ENCODE measurements at places on chromosomes 5 and 9.

DNA sequence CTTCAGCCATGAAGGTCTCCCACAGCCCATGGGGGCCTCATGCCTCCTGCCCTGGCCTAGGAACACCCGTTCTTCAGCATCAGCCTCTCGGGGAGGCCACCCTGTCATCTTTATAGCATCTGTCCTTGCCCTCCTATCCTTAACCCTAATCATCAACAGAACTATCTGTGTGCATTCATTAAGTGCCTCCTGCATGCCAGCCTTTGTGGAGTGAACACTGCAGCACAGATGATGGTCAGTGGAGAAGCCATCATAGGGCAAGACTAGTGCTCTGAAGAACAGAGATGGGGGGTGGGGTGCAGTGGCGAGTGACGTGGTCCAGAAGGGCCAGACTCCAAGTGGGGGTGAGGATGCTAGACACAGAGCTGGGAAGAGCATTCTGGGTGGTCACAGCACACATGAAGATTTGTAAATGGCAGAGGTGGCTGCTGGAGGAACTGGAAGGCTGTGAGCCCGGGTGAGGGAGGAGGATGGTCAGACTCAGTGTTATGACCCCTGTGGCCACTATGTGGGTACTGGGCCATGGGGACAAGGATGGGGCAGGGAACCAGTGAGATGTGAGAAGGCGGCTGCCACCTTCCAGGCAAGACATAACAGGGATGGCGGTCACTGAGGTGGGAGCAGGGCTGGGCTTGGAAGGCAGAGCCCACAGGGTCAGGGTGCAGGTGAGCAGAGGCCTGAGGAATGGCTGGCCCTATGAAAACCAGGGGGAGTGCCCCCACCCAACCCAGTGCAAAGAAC lies 3.6 kb upstream of the CARD19 start:
- DNase-seq, result no peak

DNA sequence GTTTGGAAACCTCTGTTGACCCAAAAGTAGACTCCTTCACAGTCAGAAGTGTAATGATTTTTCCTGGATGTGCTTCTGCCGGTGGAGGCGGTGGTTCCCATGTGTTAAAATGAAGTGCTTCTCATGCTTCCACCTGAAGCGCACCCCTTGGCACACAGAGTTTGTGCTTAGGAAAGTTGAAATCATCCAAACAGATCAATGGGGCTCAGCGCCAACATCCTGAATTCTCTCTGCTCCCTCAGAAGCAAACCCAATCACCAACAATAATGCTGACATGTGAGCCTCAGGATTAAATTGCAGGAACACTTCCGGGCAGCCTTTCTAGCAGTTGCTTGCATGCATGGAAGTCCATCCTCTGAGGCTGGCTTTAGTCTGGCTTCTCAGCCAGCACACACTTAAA lies 71.0 kb downstream of the MED10 start:
- DNase-seq, result no peak

GRCh38 chr9:95010431-95010838 lies 283.9 kb downstream of the AOPEP start:
- peak; percentile 83 for DNase-seq

DNA sequence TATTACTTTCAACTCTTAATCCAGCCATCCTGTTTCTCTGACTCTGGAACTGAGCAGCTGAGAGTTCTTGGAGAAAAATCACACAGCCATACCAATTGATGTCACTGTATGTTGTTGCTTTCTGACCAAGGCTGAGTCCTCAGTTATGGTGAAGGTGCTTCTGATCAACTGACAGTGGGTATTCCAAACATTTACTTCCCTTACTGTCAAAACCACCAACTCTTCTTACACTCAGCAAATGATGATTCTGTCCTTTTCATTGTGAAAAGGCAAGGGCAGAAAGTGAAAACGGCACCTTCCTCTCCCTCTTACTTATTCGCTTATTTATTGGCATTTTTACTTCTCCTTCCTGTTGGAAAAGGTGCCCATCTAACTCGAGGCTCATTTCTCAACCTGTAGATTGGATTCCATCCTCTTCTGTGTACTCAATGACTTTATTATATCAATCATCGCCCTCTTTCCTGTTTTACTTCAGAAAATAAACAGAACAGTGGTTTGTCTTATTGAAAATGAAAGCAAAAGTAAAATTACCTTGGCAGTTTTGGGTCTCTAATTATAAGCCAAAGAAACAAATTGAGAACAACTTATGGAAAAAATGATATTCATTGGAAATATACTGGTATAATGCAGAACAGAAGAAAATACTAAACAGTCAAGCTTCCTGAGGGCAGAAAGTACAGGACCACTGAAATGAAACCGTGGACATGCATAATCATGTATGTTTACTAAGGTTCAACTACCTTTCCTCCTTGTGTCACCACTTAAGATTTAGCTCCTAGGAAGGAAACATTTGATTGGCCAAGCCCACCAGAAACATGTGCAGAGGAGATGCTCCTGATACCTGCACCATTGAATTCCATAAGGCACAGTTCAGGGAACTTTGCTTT lies 104.5 kb upstream of the CHD1 start:
- DNase-seq, result no peak

GRCh38 chr9:126708178-126708577 lies 94.5 kb downstream of the LMX1B start:
- DNase-seq, result no peak

- no peak for DNase-seq
Observed at GRCh38 chr5:168227973-168228615, 63.4 kb upstream of the WWC1 start.

DNA sequence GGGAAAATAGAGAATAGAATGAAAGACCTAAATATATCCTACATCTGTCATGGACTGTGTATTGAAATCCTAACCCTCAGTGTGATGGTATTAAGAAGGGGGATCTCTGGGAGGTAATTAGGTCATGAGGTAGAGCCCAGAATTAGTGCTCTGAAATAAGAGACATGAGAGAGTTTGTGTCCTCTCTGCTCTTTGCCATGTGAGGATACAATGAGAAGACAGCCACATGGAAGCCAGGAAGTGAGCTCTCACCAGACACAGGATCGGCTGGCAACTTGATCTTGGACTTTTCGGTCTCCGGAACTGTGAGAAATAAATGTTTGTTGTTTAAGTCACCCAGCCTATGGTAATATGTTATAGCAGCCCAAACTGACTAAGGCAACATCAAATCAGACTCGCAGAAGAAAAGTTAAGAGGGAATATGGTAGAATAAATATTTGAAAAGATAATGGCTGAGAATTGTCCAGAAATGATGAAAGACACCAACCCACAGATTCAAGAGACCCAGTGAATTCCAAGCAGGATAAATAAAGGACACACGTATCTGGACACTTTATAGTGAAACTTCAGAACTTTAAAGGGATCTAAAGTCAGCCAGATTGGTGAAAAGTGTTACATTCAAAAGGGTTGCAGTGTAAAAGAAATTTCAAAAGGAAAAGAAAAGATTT lies 12.7 kb upstream of the SLC36A1 start:
- DNase-seq, result no peak

DNA sequence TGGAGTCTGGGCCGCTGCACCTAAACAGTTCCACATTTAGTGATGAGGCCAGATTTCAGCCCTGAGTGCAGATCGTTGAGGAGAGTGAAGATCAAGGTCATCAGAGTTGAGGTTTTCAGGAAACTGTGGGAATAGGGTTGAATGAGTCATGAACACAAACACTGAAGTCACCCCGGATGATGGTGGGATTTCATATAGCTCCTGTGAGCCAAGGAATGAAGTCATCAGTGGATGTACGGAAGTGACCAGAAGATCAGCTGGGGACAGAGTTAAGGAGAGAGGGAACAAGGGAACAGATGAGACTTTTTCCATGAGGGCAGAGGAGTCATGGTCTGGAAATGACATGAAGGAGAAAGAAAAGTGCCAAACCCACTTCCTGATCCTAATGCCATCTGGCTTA lies 36.5 kb downstream of the PALM2AKAP2 start:
- DNase-seq, result no peak

GRCh38 chr5:53399926-53400697 lies 80.3 kb upstream of the FST start:
- DNase-seq, result no peak

- DNase-seq, result no peak
Observed at GRCh38 chr9:86634501-86634900, 280.3 kb upstream of the TUT7 start.

Measured in NCI-H526 (cell line).